ENCODE measurements at places on chromosomes 5 and 9.
A peak's percentile ranks its signal among the peaks of the same experiment; 100 is the strongest.

DNA sequence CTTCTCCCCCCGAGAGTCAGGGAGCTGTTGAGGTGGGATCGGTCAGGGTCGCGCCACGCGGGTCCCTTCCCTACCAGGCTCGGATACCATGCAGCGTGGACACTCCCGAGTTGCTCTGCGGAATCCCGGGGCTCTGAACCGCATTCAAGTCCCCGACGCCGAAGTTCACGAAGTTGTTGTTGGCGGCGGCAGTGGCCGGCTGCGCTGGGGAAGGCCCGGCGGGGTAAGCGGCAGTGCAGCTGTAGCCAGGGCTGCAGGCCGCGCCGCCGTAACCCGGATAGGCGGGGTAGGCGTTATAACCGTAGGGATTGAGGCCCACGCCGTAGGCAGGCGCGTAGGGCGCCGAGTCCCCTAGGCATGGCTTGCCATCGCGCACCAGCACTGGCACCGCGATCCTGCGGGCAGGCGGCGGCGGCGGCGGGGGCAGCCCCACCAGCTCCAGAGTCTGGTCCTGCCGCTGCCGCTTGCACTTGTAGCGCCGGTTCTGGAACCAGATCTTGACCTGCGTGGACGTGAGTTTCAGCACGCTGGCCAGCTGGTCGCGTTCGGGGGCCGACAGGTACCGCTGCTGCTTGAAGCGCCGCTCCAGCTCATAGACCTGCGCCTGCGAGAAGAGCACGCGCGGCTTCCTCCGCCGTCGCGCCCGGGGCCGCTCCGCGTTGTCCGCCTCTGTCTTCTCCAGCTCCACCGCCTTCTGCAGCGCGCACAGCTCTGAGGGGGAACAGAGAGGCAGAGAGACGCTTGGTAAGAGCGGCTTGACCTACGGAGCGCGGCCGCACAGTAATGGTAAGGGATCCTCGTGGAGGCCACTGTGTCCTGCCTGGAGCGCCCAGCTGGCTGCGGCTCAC is 2.3 kb downstream of the NKX2-5 start:
- no peak for DNase-seq

DNA sequence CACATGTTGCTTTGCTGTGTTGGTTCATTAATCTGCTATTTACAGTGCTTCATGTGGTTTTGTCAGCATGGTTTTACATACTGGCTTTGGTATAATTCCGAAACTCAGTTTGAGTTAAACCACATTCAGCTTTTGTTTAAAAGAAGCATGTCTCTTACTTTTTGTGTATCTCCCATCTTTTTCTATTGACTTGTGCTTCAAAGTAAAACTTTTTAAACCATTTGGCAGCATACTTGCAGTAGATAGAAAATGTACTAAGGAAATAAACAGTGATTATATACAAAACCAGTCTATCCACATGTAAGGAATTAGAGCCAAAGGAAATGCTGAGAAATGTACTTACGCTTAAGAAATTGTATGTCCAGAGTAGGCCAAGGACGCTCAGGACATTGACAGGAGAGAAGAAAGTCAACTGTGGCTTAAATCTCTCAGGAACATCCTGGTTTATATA is 286.9 kb downstream of the ARHGEF28 start:
- DNase-seq, result no peak

DNA sequence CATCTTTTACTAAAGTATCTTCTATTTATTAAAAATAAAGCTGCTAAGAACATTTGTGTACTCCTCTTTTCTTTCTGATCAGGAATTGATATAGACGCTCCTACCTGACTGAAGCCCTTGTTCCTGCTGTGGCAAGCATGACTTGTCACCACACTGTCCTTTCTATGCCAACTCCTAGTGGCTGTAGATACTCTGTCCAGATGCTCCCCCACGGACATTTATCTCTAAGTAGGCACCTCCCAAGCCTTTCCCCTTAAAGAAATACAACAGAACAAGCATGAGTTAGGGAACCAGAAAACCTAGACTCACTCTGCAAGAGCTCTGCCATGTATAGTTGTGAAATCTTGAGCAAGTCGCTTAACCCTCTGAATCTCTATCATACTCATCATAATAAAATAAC is 53.2 kb downstream of the FAM114A2 start:
- no peak for DNase-seq

DNA sequence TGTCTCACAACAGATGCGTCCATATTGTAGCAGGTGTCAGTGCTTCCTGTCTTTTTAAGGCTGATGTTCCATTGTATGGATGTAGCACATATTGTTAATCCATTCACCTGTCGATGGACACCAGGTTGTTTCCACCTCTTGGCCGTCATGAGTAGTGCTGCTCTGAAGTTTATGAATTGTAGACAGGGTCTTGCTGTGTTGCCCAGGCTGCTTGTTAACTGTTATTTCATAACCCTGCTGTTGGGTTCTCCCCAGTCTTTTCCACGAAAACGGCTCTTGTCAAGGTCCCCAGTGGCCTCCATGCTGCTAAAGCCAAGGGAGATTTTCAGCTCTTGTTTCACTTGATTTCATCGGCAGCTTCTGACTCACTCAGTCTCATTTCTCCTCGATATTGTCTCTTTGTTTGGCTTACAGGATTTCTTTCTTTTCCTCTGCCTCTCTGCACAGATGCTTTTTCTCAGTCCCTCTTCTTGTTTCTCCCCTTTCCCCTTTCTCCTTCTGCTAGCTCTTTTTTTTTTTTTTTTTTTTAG is 12.1 kb upstream of the PSD2 start:
- no peak for DNase-seq

- DNase-seq, result no peak
Measured at GRCh38 chr9:123329329-123329955, 26.6 kb upstream of the CRB2 start.

DNA sequence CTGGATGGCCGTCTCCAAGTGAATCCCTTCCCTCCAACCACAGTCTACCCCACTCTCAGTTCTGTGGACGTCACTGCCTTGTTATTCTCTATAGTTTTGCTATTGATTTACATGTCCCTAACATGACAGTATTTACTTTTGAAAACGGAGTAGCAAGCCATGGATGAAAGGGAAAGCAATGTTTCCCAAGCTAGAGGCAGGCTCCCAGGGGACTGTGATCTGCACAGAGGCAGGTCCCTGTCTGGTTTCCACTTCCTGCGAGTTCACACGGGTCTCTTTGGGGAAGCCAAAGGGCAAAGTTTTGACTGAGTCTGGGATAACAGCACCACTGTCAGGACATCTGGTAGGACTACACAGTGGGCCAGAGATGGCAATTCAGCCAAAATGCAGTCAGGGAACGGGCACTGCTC is 12.7 kb downstream of the C9orf153 start:
- DNase-seq, result no peak

- DNase-seq, result peak; percentile 76
Measured at GRCh38 chr9:114487607-114488300, 17.5 kb downstream of the WHRN start.

GRCh38 chr9:32705059-32705458 is 69.6 kb upstream of the TAF1L start:
- no peak for DNase-seq

DNA sequence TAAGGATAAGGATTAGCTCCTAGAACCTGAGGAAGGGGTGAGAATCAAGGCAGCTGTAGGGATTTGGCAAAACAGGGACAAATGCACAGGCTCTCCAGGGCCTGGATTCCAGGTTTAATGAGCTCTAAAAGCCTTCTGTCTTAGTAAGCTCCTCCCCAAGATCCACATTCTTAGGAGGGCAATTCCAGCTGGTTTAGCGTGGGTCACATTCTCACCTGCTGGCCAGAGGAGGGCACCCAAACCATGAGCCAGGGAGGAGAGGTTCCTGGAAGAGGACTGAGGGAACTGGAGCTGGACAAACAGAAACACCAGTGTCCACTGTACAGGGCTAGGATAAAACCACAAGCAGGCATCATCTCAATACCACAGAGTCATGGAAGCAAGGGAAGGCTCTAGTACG is 480.0 kb downstream of the CCDC171 start:
- DNase-seq, result no peak

- DNase-seq, result no peak
Measured at GRCh38 chr9:127277099-127277498, 12.5 kb downstream of the GARNL3 start.

DNA sequence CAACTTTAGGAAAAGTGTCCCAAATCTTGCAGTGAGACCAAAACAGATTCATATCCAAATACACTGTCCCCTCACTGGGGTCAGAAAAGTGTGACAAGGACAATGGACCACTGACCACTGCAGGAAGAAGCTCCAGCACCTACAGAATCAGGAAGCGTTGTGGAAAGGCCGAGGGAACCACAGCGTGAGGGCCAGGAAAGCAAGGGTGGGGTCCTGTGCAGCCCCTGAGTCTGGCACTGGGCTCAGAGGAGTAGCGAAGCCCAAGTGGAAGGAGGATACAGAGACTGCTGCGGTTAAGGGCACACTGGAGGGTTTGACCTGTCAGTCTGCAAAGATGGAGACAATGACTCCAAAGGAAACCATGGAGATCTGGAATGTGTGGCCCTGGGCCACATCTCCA is 36.9 kb downstream of the C5orf15 start:
- DNase-seq, result no peak

DNA sequence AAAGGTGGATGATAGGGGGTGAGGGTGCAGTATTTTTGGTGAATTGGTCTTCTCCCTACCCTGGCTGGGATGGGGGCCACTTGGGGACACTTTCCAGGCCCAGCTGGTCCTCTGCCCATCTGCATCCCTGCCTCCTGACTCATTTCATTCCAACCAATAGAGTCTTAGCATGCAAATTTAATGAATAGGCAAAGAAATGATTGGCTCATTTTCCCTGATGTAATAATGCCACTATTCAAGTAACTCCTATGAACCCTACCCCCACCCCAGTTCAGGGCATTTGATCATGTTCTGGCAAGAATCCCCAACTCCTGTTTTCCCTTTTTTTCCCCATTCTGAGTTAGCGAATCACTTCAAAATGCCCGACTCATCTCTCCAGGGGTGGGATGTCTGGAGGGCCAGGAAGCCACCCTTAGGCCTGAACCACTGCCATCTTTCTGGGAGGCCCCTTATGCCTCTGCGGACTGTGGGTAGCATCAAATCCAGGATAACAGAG is 56.7 kb downstream of the PCDH1 start:
- DNase-seq, result no peak

DNA sequence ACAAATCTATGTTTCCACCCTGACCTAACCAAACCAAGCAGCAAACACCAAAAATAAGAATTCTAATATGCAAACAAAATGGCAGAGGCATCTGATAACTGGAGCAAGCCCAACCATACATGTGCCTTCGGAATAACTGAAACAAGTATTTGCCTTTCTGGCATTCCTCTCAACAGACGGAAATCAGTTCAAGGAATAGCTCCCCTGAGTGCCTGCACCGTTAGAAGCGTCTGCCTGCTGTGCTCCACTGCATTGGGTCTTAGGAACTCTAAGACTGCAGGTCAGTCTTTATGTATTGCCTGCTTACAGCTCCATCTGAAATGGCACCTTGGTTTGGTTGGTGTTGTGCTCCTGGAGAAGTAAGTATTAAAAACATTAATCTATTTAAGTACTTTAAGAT is 98.5 kb downstream of the MRPS27 start:
- no peak for DNase-seq

DNA sequence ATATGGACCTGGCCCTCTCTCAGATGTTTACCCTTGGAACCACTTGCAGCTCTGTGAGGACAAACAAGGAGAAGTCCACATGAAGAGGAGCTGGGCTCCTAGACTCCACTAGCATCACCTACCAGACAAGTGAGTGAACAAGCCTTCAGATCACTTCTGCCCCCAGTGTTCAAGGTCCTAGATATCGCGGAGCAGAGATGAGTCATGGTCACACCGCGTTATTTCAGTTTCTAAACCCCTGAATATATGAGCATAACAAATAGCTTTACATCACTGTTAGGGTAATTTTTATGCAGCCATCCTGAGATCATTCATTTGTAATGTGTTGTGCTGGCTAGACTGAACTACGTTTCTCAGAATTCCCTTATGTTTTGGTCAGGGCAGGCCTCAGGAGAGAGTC is 77.0 kb upstream of the DAP start:
- DNase-seq, result no peak

DNA sequence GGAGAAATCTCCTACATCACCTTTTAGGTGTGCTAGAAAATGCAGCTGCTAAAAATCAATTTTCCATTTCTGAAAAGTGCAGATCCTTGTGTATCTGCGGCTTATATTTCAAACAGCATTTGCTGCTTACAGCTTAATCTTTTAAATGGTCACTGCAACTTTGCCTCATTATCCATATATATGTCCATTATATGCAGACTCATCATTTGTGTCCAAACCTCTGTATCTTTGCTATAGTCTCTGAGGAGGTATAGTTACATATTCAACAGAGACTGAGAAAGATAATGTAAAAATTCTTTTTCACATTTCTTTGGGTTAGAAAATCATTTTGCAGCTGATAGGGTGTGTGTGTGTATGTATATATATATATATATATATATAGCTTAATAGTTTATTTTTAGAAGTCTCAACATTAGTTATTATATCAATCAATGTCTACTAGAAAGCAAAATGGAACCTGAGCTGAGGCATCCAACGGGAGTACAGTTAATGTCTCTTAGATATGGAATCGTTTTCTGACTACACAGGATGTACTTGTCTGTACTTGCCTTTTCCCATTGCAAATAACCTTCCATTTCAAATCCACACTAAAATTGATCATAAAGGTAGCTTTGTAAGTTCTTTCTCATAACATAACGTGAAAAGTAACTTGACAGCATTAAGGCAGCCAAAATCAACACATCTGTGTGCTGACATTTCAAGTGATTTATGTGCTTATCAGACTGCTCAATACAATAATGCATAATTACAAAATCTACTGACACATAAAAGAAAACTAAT is 267.0 kb upstream of the HAPLN1 start:
- DNase-seq, result no peak

DNA sequence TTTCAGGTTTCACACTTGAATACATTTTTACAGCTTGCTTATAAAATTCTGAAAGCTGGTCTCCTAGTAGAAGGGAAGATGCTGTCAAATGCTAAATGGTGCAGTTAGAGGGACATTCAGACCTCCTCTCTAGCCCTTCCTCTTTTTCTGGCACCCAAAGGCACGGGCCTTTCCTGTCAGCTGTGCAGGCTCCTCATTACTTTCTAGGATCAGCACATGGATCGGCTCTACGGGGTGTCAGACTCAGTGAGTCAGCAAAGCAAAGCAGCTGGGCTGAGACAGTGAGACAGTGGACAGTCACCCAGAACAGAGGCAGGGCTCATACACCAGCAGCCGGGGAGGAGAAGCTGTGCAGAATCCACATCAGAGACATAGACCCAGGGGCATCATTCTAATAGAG is 80.0 kb upstream of the TNC start:
- no peak for DNase-seq

DNA sequence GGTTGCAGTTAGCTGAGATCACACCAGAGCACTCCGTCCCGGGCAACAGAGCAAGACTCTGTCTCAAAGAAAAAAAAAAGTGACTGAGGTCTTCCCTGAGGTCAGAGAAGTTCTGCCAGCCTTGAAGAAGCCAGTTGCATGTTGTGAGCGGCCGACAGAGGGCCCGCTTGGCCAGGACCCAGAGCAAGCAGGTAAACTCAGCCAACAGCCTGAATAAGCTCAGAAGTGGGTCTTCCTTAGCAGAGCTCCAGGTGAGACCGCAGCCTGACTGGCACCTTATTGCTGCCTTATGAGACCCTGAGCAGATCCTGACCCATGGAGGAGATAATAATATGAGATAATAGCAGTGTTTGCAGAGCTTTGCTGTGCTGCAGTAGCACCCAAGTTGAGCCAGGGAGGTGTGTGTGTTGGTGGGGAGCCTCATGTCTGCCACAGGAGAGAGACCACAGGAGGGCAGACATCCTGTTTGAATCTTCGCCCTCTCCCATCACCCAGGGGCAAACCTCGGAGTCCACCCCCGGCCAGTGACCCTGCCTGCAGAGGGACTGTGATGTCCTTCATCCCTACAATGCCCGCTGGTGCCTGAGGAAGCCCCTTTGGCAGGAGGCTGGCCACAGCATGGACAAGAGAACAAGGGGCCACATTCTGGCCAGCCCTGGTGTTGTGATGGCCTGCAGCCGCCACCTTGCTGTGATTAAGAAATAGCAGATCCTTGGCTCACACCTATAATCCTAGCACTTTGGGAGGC is 10.8 kb upstream of the BARX1 start:
- no peak for DNase-seq

Measured in activated CD8-positive, alpha-beta T cell treated with anti-CD3 and anti-CD28 coated beads, Interleukin-2, amount 10 ng/mL, durations not matched to agents 7 days and 5 days (primary cell).